ENCODE measurements at places on chromosomes 2 and 18.
A peak's percentile ranks its signal among the peaks of the same experiment; 100 is the strongest.

GRCh38 chr2:3242747-3243369 is 134.8 kb downstream of the EIPR1 start:
- peak; percentile 19 for DNase-seq

DNA sequence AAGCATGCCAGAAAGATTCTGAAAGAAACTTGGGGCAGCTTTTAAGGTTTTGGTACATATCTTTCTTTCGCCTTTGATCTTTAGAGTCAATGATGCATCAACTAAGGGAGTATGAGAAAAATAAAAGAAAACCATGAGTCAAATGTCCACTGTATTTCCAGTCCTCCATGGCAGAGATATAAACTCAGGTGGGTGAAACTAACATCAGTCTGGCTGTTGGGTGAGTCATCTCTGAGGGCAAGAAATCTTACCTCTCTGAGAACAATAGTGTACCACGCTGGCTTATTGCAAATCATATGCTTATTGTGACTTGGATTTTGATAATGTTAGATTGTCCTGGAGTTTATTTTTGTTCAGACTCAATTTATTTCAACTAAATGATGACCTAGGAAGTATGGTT is 521.0 kb downstream of the PLCL1 start:
- no peak for DNase-seq

DNA sequence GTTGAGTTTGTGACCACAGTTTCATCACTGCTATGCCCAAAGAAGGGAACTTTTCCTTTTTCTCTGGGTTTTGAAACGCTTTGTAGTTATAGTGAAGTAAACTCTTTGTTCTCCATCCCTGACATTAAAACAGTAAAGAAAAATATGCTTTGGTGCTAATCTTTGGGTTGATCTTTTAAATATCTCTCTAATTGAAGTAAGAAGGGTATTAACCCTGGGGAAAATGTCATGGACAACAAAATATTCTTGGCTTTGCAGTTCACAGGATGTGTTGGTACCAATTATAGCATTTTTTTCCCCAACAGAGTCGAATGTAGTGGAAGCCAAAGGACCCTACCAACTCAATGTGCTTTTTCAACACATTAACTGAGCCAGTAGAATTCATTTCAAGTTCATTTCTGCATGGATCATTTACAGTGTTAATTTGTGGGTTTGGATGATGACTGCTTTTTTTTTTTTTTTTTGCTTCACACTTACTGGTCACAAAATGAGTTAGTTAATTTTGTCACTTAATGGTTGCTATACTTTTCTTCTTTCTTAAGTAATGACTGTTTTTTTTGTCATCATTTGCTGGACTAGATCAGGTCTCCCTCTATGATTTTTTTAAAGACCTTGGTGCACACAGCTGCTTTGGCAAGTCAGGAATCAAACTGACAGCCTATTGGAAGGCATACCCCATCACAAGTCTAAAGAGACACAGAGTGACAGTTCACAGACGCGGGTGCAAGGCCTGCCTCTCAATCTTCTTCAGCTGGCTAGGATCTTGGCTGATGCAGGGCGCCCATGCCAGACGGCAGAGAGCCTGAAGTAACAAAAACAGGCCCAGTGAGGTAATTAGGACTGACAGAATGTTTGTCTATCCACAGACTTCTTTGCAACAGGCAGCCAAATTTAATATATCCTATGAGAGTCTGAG is 98.8 kb upstream of the MMADHC start:
- DNase-seq = no peak

DNA sequence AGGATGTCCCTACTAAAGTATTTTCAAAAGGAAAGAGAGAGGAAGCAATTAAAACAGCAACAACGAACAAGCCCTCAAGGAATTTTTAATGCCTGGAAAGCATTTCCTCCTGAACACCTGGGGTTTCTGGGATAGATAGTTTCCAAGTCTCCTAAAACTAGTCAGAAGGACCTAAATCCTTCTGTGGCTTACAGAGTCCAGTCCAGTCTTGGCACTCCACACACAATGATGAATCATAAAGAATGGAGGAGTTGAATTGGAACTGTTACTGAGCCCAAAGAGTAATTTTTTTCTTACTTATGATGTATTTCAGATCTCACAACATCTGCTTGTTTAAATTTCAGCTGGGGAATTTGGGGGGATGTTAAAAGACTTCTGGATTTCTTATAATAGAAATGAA is 144.6 kb upstream of the SETBP1 start:
- no peak for DNase-seq

DNA sequence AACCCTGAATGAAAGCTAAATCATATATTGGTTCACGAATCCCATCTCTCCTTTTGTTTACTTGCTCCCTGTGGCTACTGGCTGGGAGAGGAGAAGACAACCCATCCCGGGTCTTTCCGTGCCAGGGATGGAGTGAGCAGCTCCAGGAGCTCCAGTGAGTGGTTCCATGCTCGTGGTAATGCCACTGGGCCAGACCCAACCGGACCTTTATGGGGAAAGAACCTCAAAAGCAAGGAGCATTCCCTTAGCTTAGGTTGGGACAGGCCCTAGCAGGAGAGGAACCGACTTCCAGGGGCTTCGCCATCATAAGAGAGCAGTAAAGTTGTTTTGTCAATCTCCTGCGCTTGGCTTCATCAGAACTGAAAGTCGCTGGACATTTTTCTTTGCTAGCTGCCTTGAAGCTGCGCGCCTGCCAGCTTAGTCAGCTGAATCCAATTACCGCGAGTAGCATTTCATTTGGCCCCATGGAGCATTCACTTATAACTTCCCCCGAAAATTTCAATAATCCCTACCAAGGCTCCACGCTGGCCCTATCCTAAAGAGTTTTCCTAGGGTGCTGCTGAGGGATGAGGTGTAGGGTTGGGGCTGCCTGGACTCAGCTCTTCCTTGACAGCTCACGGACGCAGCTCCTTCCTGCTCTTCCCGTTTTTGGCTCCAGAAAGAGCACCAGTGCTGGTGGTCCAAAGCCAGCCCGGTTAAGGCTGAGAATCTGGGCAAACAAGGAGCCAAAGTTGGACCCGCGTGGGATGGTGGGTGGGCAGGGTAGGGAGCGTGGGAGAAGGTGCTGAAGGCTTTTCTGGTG is 4.9 kb downstream of the HOXD3 start:
- DNase-seq = no peak
